Amygdala (tissue), 56 donors: ENCODE measurements at places on chromosomes 3 and 15.

- no peak for DNase-seq
Observed at GRCh38 chr15:40930430-40931299, 1.5 kb downstream of the DLL4 start.

GRCh38 chr15:59200560-59200959 is 6.1 kb upstream of the LDHAL6B start:
- DNase-seq, result no peak

- DNase-seq, result no peak
Observed at GRCh38 chr15:64903326-64903950, 8.3 kb upstream of the ANKDD1A start.

- no peak for DNase-seq
Observed at GRCh38 chr15:29424118-29424517, 154.5 kb upstream of the NSMCE3 start.

DNA sequence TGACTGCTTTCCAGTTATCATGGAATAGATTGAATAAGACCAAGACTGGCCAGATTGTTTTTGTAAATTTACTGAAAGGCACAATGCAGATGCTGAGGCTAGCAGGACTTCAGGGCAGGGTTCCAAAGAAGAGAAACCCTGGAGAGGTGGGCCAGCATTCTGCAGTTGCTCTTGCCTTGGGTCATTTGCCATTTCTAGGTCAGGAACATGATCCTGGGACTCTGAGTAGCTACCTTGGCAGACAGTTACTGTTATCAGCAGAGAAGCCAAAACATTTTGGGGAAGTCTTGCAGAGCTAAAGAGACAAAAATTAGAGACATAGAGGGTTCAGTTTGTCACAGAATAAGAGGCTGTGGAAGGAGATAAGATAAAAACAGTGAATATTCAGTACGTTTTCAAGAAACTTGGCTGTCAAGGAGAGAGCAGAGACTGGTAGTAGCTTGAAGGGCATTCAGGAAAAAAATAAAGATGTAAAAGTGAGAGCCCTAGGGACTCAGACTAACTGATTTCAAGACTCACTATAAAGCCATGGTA is 46.8 kb upstream of the MYRIP start:
- no peak for DNase-seq

- DNase-seq, result no peak
Observed at GRCh38 chr3:81245043-81245442, 516.4 kb downstream of the GBE1 start.

DNA sequence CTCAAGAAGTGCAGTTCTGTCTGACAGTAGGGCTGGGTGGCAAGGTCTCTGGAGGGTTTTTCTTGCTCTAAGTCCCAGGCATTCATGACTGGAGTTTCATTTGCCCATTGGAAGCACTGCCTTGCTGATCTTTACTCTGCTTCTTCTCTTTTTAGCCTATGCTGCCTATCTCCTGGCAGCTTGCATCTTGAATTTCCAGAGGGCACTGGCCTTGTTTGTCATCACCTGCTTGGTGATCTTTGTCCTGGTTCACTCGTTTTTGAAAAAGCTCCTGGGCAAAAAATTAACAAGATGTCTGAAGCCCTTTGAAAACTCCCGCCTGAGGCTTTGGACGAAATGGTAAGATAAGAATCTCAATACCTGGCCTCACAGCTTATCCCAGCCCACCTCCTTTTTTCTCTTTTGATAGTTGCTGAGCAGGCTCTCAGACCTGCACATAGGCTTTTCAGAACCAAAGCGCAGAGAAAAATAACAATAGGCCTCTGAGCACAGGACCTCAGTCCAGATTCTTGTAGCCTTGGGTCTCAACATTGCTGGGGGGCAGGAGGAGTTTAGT is 10.9 kb downstream of the SLC28A2 start:
- no peak for DNase-seq

DNA sequence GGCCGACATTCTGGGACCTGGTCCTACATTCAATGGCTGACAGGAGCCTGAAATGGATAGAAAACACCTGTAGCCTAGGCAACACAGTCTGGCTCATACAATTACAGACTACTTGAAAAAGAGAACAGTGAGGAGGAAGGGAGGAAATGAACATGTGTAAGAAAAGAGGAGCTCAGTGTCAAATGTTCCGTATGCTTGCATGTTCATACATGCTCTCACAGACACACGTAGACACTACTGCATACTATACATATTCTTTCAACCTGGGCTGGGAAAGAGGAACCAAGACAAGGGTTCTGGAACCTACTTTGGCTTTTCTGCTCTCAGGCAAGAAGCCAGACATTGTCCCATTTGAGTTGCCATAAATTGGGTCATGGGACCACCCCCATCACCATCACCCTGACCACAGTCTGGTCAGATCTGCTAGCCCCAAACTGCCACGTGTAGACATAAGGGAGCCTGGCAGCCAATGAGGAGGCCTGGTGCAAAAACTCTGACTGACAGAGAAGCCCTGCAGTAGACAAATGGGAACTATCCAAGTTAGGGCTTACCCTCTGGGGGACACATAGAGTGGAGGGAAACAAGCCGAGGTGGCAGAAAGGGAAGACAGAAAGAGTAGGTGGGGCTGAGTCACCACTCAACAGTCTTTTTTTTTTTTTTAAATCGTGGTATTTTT is 310.0 kb downstream of the SHQ1 start:
- DNase-seq, result no peak

- no peak for DNase-seq
Observed at GRCh38 chr3:43587303-43587702, 34.5 kb downstream of the ANO10 start.

DNA sequence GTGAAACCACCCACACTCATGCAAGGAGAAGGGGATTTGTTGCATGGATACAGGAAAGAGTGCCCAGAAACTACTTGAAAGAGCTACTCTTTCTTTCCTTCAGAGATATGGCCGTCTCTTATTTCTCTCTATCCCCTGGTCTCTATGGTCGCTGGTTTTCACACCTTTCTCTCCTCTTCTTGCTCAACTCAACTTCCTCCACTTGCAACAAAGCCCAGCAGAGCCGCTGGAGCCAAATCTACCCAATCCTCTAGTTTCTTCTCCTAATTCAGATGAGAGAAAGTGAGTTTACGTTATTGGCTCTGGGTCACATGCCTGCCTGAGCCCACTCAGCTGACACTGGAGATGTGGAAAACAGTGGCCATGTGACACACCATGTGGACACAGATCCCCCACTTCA is 215.2 kb downstream of the OSBPL10 start:
- DNase-seq, result no peak

GRCh38 chr15:69340243-69340900 is 41.7 kb downstream of the PAQR5 start:
- DNase-seq, result no peak

GRCh38 chr3:183924956-183925355 is 40.3 kb upstream of the PARL start:
- DNase-seq, result no peak

GRCh38 chr3:88044411-88044810 is 14.4 kb downstream of the CGGBP1 start:
- DNase-seq, result no peak

GRCh38 chr15:19956124-19956796 is 585.3 kb downstream of the GOLGA6L6 start:
- DNase-seq, result no peak

GRCh38 chr15:27958911-27959578 is 140.1 kb downstream of the OCA2 start:
- no peak for DNase-seq

GRCh38 chr3:77414881-77415280 is 375.0 kb downstream of the ROBO2 start:
- no peak for DNase-seq

DNA sequence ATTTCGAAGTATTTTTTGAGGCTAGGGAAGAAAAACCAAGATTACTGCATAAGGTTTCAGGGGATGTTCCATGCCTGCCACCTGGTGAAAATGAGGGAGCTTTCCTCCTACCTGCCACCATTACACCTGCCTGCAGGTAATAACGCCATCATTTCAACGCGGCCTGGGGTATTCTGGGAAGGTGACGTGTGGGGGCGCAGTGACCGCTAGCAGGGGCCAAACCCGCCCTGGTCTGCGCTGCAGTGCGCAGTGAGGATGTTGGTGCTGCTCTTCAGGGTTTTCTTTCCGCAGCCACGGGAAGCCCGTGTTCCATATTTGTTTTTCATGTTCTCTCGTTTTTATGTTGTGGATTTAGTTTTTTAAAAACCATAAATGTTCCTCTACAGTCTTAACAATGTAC is 37.4 kb upstream of the SNRPN start:
- DNase-seq, result no peak

DNA sequence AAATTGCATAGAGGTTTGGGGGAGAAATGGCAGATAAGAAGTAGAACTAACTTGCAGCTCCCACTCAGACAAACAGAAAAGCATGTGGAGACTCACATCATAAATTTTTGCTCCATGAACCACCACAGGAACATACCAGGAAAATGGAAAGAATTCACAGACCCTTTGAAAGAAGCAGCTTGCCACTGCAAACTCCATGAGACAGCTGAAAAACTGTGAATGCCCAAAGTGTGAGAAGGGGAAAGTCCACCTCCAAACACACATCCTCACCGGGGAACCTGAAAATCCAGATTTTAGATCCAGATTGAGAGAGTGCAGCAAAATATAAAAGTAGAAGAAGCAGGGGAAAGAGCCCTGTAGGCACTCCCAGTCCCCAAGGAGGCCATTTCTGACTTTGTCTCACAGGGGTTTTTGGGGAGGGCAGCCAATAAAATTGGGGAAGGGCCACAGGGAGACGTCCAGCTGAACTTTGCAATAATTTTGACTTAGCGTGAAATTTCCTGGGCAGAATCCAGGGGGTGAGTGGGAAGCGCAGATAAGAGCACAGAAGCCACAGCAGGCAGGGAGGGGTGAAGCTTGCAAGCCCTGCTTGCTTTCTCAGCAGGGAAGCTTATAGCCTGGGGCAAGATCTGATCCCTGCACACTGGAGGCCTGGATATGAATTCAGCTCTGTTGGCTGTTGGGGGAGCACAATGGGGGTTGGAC is 183.4 kb upstream of the UBE2E2 start:
- DNase-seq, result no peak

DNA sequence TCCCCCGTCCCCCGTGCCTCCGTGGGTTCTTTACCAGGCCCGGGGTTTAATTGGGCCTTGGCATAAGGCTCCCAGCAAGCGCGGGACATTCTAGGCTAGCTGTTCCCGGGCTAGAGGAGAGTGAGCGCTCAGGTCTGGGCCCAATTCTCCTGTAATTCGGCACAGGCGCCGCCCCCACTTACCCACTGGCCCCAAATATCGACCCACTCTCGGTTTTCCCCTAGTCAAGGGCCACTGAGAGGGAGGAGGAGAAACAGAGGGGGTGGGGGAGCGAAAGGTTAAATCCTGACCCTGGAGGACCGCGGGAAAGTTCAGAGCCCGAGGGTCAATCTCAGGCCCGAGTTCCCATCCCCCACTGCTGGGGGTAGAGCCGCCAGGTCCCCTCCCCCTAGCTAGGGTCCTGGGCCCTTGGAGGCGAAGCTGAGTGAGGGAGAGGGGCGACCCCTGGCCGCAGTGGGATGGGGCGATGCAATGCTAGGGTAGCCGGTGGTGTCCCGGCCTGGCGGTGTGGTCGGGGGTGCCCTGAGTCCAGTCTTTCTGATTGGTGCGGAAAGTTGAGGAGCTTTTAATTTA is 8.5 kb upstream of the ONECUT1 start:
- DNase-seq, result no peak

GRCh38 chr3:187628169-187628568 is 42.0 kb downstream of the SST start:
- no peak for DNase-seq

DNA sequence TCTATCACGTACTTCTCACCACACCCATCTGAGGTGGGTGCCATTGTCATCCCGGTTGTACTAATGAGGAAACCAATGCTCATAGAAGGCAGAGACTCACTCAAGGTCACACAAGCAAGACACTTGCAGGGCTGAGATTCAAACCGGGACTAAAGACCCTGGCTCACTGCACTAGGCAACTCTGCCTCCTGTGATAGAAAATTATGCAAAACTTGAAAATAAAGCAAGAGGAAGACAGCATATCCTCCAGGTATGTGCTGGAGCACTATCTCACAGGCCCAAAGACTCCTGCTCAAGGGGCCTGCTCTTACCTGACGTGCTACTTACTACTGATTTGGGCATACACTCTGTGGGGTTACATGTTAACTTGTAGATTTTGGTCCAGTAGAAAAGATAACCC is 25.6 kb downstream of the ANXA2 start:
- DNase-seq, result no peak

GRCh38 chr3:180523040-180523439 is 78.9 kb upstream of the TTC14 start:
- DNase-seq, result no peak

- DNase-seq, result no peak
Observed at GRCh38 chr3:93988283-93988682, 8.3 kb downstream of the ARL13B start.

DNA sequence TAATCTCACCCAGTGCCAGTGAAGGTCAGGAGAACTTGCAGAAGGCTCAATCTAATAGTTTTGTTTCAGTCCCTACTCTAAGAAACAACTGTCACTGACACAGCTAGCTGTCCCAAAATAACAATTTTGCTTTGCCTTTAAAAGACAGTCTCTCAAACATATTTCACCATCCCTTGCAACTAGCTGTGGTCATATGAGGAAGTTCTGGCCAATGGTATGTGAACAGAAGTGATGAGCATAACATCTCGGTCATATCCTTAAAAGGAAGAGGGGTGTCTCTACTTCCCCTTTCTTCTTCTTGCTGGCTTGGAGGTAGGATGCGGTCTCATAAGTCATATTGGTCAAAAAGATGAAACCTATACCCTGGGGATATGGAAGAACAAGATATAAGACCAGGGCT is 198.1 kb downstream of the NEK10 start:
- DNase-seq, result no peak

- no peak for DNase-seq
Observed at GRCh38 chr3:57637391-57637790, 40.2 kb upstream of the ARF4 start.

DNA sequence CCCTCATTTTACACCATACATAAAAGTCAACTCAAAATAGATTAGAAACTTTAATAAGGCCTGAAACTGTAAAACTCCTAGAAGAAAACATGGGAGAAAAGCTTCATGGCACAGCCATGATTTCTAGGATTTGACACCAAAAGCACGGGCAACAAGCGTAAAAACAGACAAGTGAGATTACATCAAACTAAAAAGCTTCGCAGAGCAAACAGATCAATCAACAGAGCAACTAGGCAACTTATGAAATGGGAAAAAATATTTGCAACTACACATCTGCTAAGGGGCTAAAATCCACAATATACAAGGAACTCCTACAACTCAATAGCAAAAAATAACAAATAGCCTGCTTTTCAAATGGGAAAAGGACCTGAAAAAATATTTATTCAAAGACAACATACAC is 26.1 kb downstream of the ZNF148 start:
- no peak for DNase-seq

- no peak for DNase-seq
Observed at GRCh38 chr3:150725548-150725947, 21.8 kb upstream of the ERICH6 start.

DNA sequence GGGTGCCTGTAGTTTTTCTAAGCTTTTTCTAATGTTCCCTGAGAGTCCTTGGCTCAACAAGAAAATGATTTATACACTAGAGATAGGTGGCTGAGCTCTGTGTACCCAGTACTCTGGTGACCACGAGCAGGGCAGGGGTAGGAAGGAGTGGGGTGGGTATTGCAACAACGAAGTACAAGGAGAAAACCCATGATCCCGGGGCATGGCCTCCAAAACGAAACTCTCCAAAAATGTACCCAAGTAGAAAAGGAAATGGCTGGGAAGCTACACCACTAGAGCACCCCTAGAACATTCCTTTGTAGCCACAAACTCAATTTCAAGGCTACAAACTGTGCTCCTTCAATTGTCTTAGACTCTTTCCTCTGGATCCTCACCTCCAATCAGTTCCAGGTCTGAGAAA is 138.9 kb downstream of the DUT start:
- DNase-seq, result no peak
